ENCODE measurements at places on chromosomes 2 and 18.
A peak's percentile ranks its signal among the peaks of the same experiment; 100 is the strongest.

DNA sequence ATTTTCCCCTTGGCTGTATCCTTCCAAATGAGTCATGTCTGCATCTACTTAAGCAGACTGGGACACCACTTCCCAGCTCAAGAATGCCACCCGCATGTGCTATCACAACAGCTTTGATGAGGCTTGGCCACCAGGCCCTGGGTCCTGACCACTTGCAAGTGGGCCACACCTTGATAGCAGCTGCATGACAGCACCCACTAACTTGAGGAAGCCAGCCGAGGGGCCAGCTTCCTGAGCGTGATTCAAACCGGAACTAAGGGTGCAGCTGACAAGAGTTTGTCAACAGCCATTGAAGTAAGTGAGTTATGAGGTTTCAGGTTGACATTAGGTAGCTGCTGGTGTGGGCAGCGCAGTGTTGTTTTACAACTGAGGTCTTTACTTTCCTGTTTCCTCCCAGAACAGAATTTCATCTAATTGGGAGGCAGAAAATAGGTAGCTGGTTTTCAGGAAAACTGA is 54.4 kb downstream of the EPHA4 start:
- no peak for DNase-seq

GRCh38 chr2:191204433-191204832 is 40.8 kb upstream of the MYO1B start:
- DNase-seq, result no peak

DNA sequence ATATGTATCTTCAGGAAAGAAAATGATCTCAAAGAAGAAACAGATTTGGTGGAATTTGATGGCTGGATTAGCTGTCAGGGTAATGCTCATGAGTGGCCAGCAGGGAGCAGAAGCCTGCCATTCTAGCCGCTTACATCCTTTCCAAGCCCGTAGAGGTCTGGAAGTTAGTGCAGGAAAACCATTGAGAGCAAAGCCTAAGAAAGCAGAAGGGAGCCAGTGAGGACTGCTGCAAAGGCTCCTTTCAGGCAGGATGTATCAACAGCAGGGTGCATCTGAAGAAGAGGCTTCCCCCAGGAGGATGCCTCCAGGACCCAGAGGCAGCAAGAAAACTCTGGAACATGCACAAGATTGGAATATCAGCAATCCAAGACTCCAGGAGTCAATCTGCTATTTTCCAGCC is 22.9 kb upstream of the LBH start:
- peak; percentile 81 for DNase-seq

- DNase-seq, result no peak
These were observed 7.5 kb downstream of the MAP4K4 start for GRCh38 chr2:101704816-101705578.

- peak; percentile 26 for DNase-seq
These were observed 422 bp upstream of the MRPL53 start for GRCh38 chr2:74472945-74473258.

DNA sequence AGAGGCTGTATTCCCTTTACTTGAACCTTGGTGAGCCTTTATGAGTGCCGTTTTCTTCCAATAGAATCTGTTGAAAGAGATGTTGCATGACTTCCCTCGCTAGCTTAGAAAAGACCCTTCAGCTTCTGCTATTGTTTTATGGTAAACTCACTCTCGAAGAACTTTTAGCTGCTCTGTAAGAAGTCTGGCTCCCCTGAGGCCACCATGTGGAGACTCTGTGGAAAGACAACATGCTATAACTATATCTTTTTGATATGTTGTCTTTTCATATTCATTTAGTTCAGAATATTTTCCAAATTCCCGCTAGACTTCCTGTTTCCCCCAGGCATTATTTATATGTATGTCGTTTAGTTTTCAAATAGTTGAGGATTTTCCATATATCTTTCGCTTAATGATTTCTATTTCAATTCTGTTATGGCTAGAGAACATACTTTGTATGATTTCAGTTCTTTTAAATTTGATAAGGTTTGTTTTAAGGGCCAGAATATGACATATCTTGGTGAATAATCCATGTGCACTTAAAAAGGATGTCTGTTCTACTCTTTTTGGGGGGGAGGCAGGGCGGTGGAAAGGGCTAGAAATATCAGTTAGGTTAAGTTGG is 64.1 kb downstream of the PTPN4 start:
- peak; percentile 48 for DNase-seq

DNA sequence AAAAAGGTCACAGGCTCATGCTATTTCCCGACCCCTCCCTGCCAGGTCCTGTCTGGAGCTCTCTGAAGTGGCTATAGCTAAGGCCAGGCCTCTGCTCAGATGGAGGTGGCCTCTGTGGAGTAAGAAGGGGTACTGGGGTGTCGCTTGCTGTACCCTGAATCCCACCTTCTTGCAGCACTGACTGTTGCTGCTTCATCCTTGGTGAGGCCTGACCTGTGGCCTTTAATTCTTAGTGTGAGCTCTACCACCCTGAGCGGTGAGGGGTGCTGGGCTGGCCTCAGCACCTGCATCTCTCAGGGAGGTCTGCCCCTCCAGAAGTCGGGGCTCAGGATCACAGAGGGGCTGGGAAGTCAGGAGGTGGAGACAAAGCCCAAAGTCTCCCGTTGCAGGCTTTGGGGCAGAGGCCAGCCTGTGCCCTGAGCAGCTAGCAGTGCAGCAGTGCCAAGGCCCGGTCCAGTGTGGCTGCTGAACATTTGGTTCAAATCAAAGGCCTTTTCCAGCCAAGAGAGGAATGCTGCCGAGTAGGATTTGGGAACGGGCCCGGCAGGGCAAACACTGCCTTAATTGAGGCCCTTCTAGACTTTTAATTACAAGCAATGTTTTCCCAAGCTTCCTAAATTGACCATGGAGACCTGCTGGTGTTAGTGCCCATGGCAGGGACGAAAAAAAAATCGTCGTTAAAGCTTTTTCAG is 133.5 kb upstream of the HAAO start:
- DNase-seq, result peak; percentile 70

DNA sequence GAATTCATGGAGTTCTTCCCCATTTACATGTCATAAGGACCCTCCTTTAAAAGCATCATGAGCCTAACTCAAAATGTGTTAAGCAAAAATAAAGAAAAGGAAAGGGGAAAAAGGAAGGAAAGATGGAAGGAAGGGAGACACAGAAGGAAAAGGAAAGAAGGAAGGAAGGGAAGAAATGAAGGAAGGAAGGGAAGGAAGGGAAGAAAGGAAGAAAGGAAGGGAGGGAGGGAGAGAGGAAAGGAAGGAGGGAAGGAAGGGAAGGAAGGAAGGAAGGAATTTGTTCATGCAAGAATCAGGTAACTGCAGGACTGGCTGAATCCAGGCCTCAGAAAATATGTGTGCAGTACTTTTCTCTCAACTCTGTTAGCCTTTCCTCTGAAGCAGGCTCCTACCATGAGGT is 32.0 kb downstream of the KIAA2012 start:
- no peak for DNase-seq

- no peak for DNase-seq
These were observed 1025.1 kb downstream of the LRP1B start for GRCh38 chr2:141105763-141106162.

GRCh38 chr2:25125189-25125588 is 43.2 kb downstream of the POMC start:
- no peak for DNase-seq

DNA sequence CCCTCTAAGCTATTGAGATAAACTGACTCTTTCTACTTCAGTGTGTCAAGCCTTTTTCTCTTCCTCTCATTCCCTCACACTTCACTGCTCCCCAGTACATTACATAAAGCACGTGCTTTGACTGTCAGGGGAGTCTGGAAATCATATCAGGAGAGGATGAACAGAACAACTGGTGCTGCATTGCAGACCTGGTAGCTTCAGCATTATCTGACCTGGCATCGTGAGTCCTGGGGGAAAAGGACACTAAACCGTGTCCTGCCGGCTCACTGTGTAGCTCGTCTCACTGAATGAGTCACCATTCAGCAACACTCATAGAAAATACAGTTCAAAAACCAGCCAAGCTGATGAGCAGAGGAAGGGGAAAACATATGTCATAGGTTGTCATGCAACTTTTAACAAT is 108.5 kb upstream of the UNC80 start:
- DNase-seq, result no peak

GRCh38 chr2:70340761-70341476 is 39.1 kb upstream of the FAM136A start:
- DNase-seq, result peak; percentile 61

GRCh38 chr2:185202381-185202780 is 536.2 kb upstream of the FSIP2 start:
- DNase-seq, result no peak

DNA sequence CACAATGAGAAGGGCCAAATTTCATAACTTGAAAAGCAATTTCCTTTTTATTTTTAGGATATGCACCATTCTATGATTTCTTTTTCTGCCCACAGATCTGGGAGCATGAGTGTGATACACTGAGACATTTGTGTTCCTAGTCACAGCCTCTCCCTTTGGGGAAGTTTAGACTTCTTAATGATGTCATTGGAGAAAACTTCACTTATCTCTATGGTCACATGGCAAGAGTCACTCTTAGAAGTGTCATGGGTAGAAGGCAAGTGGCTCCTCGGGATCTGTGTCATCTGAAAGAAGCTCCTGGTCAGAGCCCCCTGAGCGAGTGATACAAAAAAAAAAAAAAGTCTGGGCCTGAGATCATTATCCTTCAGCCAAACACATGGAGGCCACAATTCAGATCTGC is 62.5 kb upstream of the LGALSL start:
- no peak for DNase-seq

DNA sequence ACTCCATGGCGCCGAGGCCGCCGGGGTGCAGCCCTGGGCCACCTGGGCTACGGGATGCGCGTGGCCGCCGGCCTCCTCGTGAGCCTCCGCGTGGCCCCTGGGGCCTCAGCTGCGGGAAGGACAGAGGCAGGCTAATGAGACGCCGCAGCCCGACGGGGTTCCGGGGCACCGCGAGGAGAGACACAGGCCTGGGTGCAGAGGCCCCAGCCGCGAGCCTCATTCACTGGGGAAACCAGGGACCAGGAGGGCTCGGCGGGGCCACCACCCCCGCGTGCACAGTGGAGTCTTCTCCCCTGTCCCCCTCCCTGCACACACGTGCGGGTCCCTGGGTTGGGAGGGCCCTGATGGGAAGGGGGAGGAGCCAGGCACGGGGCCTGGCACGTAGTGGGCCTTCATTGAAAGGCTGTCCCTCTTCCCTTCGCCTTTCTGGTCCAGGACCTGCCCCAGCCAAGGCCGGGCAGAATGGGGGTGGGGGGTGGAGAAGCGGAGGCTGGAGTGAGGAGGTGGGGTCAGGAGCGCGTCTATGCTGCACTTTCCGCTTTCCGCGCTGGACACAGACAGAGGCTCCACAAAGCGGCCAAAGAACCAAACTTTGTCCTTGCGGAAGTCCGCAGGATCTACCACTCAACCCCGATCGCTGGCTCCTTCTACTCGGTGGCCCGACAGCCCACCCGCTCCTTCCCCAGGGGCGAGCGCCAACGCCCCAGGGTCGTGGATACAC is 9.1 kb downstream of the ALPP start:
- no peak for DNase-seq

- DNase-seq, result no peak
These were observed 99.4 kb upstream of the PPP1CB start for GRCh38 chr2:28652217-28652616.

GRCh38 chr2:2836343-2837070 is 505.4 kb upstream of the MYT1L start:
- DNase-seq, result no peak

DNA sequence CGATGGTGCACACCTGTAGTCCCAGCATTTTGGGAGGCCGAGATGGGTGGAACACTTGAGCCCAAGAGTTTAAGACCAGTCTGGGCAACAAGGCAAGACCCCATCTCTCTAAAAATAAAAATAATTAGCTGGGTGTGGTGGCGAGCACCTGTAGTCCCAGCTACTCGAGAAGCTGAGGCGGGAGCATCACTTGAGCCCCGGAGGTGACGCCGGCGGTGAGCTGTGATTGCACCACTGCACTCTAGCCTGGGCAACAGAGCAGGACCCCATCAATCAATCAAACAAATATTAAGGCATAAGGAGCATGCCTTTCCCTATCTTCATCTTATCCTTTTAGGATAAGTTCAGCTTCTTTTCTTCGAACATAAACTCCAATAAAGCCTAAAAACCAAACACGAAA is 1.1 kb downstream of the WDSUB1 start:
- DNase-seq, result no peak

DNA sequence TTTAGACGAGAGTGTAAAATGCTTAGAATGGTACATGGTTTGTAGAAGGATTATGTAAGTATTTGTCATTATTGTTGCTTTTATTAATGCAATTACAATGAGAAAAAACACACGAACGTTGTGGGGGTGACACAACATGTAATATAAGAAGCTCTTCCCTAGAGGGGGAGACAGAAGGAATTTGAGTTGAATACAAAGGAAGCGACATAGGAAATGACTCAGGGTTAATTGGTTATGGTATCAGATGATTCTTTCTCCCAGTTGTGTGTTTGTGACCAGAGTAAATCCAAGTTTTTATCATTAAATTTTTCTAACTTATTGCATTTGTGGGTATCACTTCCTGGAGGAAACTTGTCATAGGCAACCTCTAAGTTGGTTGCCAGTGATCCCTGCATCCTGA is 625.6 kb upstream of the CDH2 start:
- no peak for DNase-seq

- DNase-seq, result no peak
These were observed 12.4 kb upstream of the DNMT3A start for GRCh38 chr2:25354116-25354515.

DNA sequence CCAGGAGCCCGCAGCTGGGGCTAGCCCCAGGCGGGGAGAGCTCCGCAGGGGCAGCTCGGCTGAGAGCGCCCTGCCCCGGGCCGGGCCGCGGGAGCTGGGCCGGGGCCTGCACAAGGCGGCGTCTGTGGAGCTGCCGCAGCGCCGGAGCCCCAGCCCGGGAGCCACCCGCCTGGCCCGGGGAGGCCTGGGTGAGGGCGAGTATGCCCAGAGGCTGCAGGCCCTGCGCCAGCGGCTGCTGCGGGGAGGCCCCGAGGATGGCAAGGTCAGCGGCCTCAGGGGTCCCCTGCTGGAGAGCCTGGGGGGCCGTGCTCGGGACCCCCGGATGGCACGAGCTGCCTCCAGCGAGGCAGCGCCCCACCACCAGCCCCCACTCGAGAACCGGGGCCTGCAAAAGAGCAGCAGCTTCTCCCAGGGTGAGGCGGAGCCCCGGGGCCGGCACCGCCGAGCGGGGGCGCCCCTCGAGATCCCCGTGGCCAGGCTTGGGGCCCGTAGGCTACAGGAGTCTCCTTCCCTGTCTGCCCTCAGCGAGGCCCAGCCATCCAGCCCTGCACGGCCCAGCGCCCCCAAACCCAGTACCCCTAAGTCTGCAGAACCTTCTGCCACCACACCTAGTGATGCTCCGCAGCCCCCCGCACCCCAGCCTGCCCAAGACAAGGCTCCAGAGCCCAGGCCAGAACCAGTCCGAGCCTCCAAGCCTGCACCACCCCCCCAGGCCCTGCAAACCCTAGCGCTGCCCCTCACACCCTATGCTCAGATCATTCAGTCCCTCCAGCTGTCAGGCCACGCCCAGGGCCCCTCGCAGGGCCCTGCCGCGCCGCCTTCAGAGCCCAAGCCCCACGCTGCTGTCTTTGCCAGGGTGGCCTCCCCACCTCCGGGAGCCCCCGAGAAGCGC is 15.0 kb upstream of the GMPPA start:
- no peak for DNase-seq
